GM10248 (cell line): ENCODE measurements at places on chromosomes 3 and 15.

GRCh38 chr15:52284164-52284563 lies 11.4 kb downstream of the MYO5C start:
- DNase-seq, result no peak

DNA sequence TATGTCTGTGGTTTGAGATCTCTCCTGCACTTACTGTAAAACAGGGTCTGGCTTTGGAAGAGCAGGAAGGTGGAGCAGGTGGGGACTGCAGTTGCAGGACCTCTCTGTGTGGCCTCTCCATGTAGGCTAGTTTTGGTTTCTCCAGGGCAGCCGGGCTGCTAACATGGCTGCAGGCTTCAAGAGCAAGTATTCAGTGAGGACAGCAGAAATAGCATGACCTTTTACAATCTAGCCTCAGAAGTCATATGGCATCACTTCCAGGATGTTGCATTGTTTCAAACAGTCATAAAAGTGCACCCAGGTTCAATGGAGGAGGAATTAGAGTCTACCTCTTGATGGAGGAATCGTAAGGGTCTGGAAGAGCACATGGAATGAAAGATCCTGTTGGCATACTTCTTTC lies 728.7 kb downstream of the NTRK3 start:
- DNase-seq, result no peak

- no peak for DNase-seq
Observed at GRCh38 chr15:65783872-65784271, 8.2 kb downstream of the DENND4A start.

DNA sequence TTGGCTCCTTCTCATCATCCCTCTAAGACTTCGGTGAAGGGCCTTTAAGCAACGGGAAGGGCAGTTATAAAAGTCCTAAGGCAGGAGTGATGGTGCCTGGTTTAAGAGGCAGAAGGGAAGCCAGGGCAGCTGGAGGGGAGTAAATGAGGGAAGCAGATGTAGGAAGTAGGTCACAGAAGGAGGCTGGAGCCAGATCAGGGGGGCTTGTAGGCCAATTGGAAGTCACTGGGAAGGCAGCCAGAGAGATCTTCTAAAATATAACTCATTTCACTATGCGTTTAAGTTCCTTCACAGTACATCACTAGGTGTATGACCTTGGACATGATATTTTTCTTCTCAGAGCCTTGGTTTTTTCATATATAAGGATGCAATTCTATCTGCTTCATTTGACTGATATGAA lies 94.7 kb downstream of the MYH15 start:
- no peak for DNase-seq

DNA sequence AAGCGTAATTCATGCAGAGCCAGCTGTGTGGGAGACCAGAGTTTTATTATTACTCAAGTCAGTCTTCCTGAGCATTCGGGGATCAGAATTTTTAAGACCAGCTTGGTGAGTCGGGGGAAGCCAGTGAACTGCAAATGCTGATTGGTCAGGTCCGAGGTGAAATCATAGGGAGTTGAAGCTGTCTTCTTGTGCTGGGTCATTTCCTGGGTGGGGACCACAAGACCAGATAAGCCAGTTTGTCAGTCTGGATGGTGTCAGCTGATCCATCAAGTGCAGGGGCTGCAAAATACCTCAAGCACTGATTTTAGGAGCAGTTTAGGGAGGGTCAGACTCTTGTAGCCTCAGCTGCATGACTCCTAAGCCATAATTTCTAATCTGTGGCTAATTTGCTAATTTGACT lies 228.1 kb upstream of the ATP10A start:
- no peak for DNase-seq

DNA sequence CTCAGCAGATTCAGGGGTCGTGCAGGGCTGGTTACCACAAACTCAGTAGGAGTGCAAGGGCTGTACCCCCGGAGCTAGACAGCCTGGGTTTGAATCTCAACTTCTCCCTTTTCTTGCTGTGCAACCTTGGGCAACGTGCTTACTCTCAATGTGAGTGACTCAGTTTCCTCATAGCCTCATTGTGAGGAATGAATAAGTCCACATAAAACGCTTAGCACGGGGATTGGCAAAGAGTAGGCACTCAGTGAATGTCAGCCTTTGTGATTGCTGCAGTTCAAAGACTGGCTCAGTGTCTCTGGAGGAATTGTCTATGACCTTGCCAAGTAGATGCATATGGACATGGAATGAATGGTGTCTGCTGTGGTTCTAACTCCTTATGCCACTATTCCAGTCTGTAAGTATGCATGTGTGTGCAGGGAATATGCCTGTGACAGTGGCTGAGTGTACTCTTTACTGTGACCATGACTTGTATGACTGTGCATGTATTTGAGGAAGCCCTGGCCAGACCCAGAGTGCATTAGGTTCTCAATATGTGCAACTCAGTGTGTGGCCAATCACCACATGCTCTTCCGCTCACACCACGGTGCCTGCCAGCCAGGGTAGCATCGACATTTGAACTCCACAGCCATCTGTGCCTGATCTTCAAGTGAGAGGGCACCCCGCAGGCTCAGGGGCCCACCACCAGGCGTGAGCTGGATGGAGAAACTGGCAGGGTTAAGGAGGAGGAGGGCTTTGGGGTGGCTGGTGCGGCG lies 900 bp upstream of the HYAL3 start:
- DNase-seq, result no peak

- DNase-seq, result no peak
Observed at GRCh38 chr3:189572249-189572648, 58.9 kb upstream of the TP63 start.

- no peak for DNase-seq
Observed at GRCh38 chr3:148075771-148076716, 621.7 kb upstream of the AGTR1 start.

DNA sequence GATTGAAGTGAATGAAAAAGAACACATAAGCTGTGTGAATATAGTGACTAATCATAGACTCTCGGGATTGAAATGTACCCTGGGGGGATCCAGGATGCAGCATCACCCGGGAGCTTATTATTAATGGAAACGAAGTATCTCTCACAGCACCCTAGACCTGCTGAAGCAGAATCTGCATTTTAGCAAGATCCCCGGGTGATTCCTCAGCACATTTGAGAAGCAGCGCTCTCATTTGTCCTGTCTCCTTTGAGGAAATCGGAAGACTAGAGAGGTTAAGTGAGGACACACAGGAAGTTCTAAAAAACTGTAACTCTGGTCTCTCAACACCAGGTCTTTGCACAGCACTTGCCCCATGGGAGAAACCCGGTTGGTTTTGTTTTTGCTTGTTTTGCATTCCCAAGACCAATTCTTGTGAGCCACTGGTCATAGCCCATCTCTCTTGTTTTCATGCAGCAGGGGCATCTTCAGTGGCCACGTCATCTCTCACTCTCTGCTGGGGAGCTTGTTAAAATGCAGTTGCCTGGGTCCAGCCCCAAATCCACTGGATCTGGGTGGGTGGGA lies 30.2 kb downstream of the ZNF710 start:
- peak; percentile 84 for DNase-seq

DNA sequence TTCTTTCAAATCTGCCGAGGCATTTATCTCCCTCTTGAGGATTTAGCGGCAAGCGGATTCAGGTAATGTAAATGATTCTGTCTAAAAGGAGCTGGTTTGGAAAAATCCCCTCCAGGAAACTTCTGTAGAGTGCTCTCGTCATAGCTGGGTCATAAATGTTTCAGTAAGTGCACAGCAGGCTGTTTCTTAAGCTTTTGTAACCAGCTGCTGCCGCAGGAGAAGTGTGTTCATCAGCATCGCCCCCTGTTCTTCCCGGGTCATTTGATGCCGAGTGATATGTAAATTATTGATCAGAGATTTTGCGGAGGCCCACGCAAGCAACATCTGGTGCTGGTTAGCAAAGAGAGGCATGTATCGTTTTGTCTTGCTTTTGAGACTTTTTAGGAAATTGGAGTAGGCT lies 53.1 kb downstream of the DNASE1L3 start:
- DNase-seq, result no peak

DNA sequence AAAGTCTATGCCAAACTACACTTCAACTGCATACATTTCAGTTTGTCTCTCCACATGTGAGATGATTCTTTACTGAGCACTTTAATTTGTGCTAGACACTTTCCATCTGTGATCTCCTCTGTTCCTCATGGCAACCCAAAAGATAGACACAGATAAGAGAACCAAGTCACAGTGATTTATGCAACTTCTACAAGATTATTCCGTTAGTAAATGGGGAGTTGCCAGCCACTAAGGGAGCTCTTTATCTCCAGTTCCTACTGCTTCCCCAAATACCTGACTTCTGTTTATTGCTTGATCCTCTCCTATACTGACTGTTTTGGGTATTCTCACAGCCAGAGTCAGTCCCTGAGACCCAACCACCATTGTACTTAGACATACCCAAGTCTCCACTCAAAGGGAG lies 24.1 kb upstream of the AKAP13 start:
- DNase-seq, result no peak

GRCh38 chr3:173043757-173044156 lies 97.3 kb downstream of the SPATA16 start:
- no peak for DNase-seq

- DNase-seq, result no peak
Observed at GRCh38 chr15:56754772-56755370, 21.6 kb upstream of the ZNF280D start.

- no peak for DNase-seq
Observed at GRCh38 chr3:44227632-44228031, 14.1 kb upstream of the TOPAZ1 start.

DNA sequence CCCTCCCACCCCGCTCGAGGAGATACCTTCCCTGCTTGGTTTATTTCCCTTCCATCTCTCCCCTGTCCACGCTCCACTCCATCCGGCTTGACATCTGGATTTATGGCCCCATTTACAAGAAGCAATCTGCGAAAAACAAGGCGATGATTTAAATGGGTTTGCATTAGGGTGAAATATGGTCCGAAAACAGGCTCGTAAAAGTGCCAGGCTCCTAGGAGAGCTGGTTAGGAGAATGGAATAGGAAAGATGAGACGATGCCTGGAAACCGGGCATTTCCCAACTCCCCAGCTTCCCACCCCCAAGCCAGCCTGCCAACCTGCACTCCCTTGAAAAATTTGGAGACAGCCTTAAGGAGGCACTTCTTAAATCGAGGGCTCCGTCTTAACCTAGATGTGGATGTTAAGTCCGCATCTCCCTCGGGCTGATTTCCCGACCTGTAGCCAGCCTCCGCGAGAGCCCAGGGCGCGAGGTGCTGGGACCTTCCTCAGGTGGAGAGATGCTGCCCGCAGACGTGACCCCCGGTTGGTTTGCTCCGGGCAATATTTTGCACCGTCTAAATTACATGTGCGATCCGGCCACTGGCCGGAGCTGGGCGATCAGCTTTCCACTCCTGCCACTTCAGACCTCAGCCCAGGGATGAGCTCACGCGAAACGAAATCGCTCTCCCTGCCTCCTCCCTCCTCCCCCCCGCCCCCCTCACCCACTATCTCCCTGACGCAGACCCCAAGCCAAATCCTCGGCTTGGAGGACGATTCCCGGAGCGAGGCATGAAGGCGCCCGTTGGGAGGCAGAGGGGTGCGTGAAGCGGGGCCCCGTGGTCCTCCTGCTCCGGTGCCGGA lies 1.3 kb downstream of the GRM7 start:
- peak; percentile 12 for DNase-seq

DNA sequence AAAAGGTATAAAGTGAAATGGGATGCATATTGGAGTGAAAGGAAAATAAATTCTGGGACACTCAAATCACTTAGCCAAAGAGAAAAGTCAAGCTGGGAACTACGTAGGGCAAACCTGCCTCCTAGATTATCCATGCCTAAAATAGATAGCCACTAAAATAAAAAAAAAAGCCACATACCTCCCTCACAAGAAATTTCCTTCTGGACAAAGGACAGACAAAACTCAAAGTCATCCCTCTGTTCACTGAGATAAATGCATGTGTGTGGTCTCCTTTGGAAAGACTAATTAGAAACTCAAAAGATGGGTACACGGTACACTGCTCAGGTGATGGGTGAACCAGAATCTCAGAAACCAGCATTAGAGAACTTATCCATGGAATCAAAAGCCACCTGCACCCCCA lies 65.2 kb upstream of the MME start:
- DNase-seq, result no peak

GRCh38 chr3:178785961-178786360 lies 249.7 kb downstream of the KCNMB2 start:
- no peak for DNase-seq

GRCh38 chr15:48330855-48331795 lies at the start of gene DUT:
DUT (plus strand) TSS chr15:48331429; CDS start chr15:48331516, 87 bp downstream.
- peak; percentile 83 for DNase-seq

DNA sequence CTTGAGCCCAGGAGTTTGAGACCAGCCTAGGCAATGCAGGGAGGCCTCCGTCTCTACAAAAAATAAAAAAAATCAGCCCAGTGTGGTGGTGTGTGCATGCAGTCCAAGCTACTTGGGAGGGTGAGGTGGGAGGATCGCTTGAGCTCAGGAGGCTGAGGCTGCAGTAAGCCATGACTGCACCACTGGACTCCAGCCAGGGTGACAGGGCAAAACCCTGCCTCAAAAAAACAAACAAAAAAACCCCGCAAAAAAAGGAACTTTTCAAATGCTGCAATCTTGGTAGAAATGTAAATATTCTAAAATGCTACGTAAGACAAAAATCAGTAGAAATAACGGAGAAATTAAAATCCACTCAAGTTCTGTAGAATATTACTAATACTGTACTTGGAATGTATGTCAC lies 108.1 kb upstream of the MELTF start:
- no peak for DNase-seq

- DNase-seq, result no peak
Observed at GRCh38 chr3:191502583-191502982, 41.6 kb downstream of the PYDC2 start.

DNA sequence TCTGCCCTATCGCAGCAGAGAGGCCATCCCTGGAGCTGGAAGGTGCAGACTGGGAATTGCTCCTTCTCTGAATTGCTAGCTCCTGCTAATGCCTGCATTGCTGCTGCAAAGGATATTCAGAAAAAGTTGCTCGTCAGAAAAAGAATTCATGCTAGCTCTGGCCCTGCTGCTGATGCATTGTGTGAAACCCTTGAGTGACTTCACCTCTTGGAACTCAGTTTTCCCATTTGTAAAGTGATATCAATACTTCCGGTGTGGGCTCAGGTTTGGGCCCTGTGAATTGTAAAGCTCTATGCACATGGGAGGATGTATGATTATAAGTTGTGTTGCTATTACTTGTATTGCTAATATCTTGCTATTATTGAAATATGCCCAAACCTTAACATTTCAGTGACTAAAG lies 11.4 kb downstream of the SQOR start:
- no peak for DNase-seq
